ENCODE measurements at places on chromosomes 1 and 21. TPM values are rescaled to one million over a fixed set of nuclear protein-coding genes. Genes with fewer than 3 reads are reported as not detected.
A peak's percentile ranks its signal among the peaks of the same experiment; 100 is the strongest.

GRCh38 chr1:183466781-183467180 lies 5.5 kb upstream of the SMG7 start:
- no peak for DNase-seq
- no peaks in the 10 kb centered on the region for H3K27me3 ChIP-seq
- no peak overlapping the region for H3K4me3 ChIP-seq
- H3K36me3 ChIP-seq, result no peaks in the 10 kb centered on the region
- no peak overlapping the region for H3K27ac ChIP-seq

GRCh38 chr1:47395433-47395832 lies 20.7 kb upstream of the FOXE3 start:
- H3K27me3 ChIP-seq, result no peaks in the 10 kb centered on the region
- no peaks in the 10 kb centered on the region for H3K4me1 ChIP-seq
- DNase-seq, result no peak
- H3K27ac ChIP-seq, result no peak overlapping the region
- no peaks in the 10 kb centered on the region for H3K36me3 ChIP-seq

GRCh38 chr1:24620678-24621077 lies 22.4 kb upstream of the SRRM1 start:
- H3K4me3 ChIP-seq, result no peak overlapping the region
- H3K27me3 ChIP-seq, result peaks cover 5% of the 10 kb centered on the region
- H3K4me1 ChIP-seq, result no peaks in the 10 kb centered on the region
- no peak for DNase-seq

DNA sequence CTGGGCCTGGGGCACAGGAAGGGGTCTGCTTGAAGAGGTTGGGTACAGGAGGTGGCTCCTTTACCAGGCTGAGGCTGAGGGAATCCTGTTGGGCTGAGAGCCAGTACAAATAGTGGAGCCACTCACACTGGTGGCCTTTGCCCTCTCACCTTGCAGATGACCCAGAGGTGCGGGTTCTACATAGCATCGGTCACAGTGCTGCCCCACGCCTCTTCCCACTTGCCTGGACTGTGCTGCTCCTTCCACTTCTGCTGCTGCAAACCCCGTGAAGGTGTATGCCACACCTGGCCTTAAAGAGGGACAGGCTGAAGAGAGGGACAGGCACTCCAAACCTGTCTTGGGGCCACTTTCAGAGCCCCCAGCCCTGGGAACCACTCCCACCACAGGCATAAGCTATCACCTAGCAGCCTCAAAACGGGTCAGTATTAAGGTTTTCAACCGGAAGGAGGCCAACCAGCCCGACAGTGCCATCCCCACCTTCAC lies 1.8 kb upstream of the SLC50A1 start:
- H3K27ac ChIP-seq, result peak overlapping the region; percentile 94
- no peak overlapping the region for H3K4me3 ChIP-seq
- peaks cover 15% of the 10 kb centered on the region for H3K4me1 ChIP-seq
- H3K27me3 ChIP-seq, result no peaks in the 10 kb centered on the region
- no peak for DNase-seq

Gene DMRTA2
- not detected for total RNA-seq

GRCh38 chr1:54967372-54967771 lies 13.1 kb upstream of the TMEM61 start:
- no peak overlapping the region for H3K27ac ChIP-seq
- no peak for DNase-seq
- H3K36me3 ChIP-seq, result no peaks in the 10 kb centered on the region
- H3K4me3 ChIP-seq, result no peak overlapping the region

Gene NUAK2
- total RNA-seq, result 0.73 TPM

DNA sequence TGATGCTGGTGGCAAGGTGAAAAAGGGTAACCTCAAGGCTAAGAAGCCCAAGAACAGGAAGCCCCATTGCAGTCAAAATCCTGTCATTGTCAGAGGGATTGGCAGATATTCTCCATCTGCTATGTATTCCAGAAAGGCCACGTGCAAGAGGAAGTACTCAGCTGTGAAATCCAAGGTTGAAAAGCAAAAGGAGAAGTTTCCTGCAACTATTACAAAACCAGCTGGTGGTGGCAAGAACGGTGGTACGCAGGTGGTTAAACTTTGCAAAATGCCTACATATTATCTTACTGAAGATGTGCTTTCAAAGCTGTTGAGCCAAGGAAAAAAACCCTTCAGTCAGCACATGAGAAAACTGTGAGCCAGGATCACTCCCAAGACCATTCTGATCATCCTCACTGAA lies 13.7 kb upstream of the VPS45 start:
- no peak for DNase-seq
- no peaks in the 10 kb centered on the region for H3K27me3 ChIP-seq

Gene CD5L
- not detected for total RNA-seq

Gene LYSMD1
- 6.4 TPM for total RNA-seq

Gene CR2
- total RNA-seq, result not detected

DNA sequence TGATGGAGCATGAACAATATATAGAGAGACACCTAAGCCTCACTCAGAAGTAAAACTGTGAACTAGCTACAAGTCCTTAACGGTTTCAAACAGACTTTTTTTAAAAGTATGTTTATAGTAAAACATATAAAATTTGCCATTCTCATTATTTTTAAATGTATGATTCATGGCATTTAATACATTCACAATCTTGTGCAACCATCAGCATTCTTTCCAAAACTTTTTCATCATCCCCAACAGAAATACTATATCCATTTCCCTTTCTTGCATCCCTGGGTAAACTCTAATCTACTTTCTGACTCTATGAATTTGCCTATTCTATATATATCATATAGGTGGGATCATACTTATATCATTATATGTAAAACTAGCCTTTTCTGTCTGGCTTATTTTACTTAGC lies 25.5 kb downstream of the EVI5 start:
- no peaks in the 10 kb centered on the region for H3K4me1 ChIP-seq
- DNase-seq, result no peak
- no peaks in the 10 kb centered on the region for H3K36me3 ChIP-seq

DNA sequence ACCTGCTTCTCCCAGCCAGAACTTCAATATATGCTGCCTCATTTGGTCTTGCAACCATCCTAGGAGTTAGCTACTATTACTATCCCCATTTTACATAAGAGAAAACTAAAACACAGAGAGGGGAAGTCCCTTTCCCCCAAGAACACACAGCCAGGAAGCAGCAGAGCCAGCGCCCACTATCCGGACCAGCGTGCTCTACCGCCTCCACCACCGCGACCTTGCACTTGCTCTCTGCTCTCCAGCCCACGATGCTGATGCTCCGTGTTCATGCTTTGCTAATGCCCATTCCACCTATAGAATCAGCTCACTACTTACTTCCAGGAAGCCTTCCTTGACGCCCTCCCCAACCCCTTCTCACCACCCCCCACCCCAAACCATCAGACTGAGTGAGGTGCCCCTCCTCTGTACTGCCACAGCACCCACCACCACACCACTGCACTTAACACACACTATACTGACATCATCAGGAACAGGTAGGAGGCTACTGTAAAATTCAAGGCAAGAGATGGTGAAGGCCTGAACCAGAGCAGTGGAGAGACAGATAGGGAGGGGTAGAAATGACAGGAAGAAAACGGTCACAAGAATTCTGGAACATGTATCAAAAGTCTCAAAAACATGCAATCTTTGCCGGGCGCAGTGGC lies 9.4 kb downstream of the TMEM53 start:
- DNase-seq, result no peak
- no peaks in the 10 kb centered on the region for H3K36me3 ChIP-seq
- no peak overlapping the region for H3K4me3 ChIP-seq

GRCh38 chr1:232379063-232379434 lies 250.9 kb downstream of the SIPA1L2 start:
- DNase-seq, result no peak
- no peak overlapping the region for H3K4me3 ChIP-seq
- no peaks in the 10 kb centered on the region for H3K4me1 ChIP-seq

- no peak overlapping the region for H3K27ac ChIP-seq
- H3K4me3 ChIP-seq, result no peak overlapping the region
- H3K36me3 ChIP-seq, result no peaks in the 10 kb centered on the region
- H3K27me3 ChIP-seq, result no peaks in the 10 kb centered on the region
- peaks cover 4% of the 10 kb centered on the region for H3K4me1 ChIP-seq
Observed at GRCh38 chr1:229273507-229274232, 2.8 kb downstream of the RAB4A start.

- no peaks in the 10 kb centered on the region for H3K4me1 ChIP-seq
- H3K27me3 ChIP-seq, result no peaks in the 10 kb centered on the region
- no peaks in the 10 kb centered on the region for H3K36me3 ChIP-seq
- no peak overlapping the region for H3K27ac ChIP-seq
Observed at GRCh38 chr1:67135354-67135753, 584 bp upstream of the C1orf141 start.

DNA sequence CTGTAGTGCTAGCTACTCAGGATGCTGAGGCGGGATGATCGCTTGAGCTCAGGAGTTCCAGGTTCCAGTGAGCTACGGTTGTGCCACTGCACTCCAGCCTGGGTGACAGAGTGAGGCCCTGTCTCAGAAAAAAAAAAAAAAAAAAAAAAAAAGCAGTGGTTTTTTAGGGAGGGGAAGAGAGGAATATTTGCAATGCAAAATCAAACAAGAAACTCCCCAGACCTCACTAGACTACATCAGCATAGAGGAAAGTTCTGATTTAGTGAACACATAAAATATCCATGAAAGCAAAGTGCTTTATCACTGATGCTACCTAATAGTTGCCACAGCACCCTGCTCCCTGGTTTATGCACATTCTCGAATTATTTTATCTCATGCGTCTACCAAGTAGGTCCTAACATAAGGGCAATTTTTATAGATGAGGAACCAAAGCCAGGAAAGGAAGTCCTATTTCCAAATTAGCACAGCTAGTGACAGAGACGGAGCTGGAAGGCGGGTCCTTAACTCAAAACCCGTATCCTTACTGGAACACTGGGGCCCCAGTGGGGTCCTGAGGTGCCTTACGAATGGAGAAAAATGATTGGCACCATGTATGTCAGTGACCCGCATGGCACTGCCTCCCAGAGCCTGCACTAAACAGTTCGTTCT lies 50.7 kb upstream of the GPR157 start:
- no peaks in the 10 kb centered on the region for H3K36me3 ChIP-seq
- H3K4me3 ChIP-seq, result no peak overlapping the region
- H3K27ac ChIP-seq, result no peak overlapping the region
- H3K27me3 ChIP-seq, result no peaks in the 10 kb centered on the region

Gene SYT14
- total RNA-seq, result under 0.01 TPM

Gene REG4
- not detected for total RNA-seq

DNA sequence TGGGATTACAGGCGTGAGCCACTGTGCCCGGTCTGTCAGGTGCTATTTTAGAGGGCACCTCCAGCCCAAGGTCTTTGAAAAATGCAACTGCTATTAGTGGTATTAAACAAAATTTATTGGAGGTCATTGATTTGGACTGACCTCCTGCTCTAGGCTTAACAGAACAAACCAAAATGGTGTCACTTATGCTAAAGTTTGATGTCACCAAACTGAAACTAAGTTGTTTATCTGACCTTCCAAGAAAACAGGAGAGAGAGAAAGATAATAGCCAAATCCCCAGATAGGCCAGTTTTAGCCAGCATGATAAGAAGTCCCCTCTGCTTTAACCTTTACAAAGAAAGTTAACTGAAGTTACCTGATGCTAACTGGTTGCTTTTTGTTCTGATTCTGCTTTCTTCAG lies 8.1 kb upstream of the INAVA start:
- H3K4me3 ChIP-seq, result no peak overlapping the region
- H3K4me1 ChIP-seq, result no peaks in the 10 kb centered on the region
- no peak for DNase-seq
- H3K27me3 ChIP-seq, result peaks cover 8% of the 10 kb centered on the region
- no peak overlapping the region for H3K27ac ChIP-seq

Gene MAEL
- total RNA-seq, result 0.69 TPM

Gene LEPR
- 60.5 TPM for total RNA-seq

Gene JTB
- 107 TPM for total RNA-seq

DNA sequence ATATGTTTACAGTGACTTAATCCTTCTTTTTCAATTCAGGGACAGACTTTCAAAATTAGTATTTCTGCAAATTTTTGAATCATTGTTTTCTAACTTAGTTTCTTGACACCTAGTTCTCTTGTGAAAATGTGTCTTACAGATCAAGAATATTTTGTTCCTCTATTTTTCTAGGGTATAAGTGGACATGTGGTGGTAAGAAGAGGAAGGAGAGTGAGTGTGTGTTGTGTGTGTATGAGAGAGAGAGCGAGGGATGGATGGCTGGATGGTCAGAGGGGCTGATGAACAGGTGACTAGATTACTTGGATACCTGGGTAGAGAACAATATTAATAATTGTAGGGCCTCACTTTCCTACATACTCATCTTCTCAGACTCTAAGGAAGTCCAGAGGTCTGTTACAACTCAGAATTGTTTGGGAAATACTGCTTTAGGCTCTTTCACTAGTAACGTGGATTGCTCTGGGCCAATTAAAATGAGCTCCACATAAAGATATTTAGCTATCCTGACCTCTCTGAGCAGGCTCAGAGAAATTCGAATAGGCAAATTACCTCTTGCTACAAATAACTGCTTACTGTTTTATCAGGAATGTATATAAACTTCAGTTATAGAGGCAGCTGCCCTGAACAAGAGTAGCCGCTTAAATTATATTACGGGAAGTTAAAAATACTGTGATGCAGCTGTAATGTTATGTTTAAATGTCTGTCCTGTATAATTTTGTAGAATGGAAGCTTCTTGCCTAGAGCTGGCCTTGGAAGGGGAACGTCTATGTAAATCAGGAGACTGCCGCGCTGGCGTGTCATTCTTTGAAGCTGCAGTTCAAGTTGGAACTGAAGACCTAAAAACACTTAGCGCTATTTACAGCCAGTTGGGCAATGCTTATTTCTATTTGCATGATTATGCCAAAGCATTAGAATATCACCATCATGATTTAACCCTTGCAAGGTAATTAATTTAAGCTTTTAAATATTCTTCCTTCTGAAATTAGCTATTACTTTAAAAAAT lies 19.7 kb downstream of the GPSM2 start:
- no peak for DNase-seq
- H3K4me1 ChIP-seq, result no peaks in the 10 kb centered on the region
- H3K27me3 ChIP-seq, result no peaks in the 10 kb centered on the region

Gene ITLN2
- not detected for total RNA-seq

- no peaks in the 10 kb centered on the region for H3K27me3 ChIP-seq
- no peak for DNase-seq
- no peak overlapping the region for H3K27ac ChIP-seq
- H3K4me3 ChIP-seq, result no peak overlapping the region
Observed at GRCh38 chr1:184219414-184219813, 167.4 kb upstream of the C1orf21 start.

Gene MIB2
- total RNA-seq, result 43.0 TPM

DNA sequence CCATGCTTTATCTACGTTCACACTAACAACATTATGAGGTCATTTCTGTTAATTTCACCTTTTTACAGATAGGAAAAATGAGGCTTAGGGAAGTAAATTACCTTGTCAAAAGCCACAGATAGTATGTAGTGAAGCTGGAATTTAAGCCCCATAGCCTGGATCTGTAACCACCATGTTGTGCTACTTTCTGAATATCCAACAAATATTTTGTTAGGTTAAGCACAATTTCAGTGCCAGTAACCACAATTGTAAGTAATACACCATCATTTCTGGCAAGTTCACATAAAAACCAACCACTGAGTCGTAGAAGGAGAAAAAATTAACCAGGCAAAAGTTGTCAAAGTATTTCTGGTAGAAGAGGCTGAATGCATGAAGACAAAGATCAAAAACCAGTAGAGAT lies 593.1 kb upstream of the CAMK1G start:
- H3K4me3 ChIP-seq, result no peak overlapping the region
- H3K27ac ChIP-seq, result no peak overlapping the region
- DNase-seq, result no peak
- no peaks in the 10 kb centered on the region for H3K27me3 ChIP-seq
- no peaks in the 10 kb centered on the region for H3K36me3 ChIP-seq

Gene SPATC1L
- 4.9 TPM for total RNA-seq

Measured in uterus (tissue), 4 donors.